Articular chondrocyte of knee joint (primary cell): ENCODE measurements at places on chromosomes 16 and 17. TPM values are rescaled to one million over a fixed set of nuclear protein-coding genes. Genes with fewer than 3 reads are reported as not detected.

Gene ZPBP2
- not detected in 2 replicates for total RNA-seq

Gene TXNL4B
- 9.3 and 12.4 TPM in 2 replicates for total RNA-seq

Gene ZNF263
- total RNA-seq, result 35.3 and 43.6 TPM in 2 replicates

Gene CALB2
- 0.43 and 0.78 TPM in 2 replicates for total RNA-seq

Gene LRRC75A
- 1.6 and 2.1 TPM in 2 replicates for total RNA-seq

Gene SLC9A5
- 0.86 and 1.0 TPM in 2 replicates for total RNA-seq

Gene TNK1
- 4.1 and 4.6 TPM in 2 replicates for total RNA-seq

Gene CIBAR2
- total RNA-seq, result 0.11 TPM in 1 of 2 replicates, not detected in the other

Gene NRN1L
- total RNA-seq, result 0.32 TPM in 1 of 2 replicates, not detected in the other

Gene CAPN15
- 24.6 and 26.3 TPM in 2 replicates for total RNA-seq

Gene KRT15
- 0.11 TPM in 1 of 2 replicates, not detected in the other for total RNA-seq

Gene ADAD2
- total RNA-seq, result not detected in 2 replicates
